Umbilical cord (tissue), 2 donors: ENCODE measurements at places on chromosomes 1 and 21. TPM values are rescaled to one million over a fixed set of nuclear protein-coding genes. Genes with fewer than 3 reads are reported as not detected.

The FCGR3A gene
- total RNA-seq = 26.2 TPM

The PIAS3 gene
- 10.6 TPM for total RNA-seq

The ADORA1 gene
- 5.8 TPM for total RNA-seq

DNA sequence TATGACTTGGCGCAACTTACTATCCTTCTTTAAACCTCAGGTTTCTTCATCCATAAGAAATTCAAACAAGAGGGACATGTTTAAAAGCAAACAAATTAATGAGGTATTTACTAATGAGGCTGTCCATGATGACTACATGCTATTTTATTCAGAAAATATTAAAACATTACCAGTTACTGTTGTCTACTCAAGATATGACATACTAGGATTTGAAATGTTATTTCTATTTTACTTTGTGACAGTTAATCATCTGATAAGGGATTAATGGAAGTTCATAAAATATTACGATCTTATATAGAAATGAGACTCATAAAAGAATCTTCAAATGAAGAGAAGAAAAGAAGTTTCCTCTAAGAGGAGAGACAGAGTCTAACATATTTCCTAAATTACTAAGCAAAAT is 80.1 kb downstream of the SPATA6 start:
- no peak for DNase-seq

GRCh38 chr1:161082996-161083747 is 6.2 kb downstream of the NECTIN4 start:
- DNase-seq = peak; percentile 84

The SLAMF9 gene
- 1.9 TPM for total RNA-seq

DNA sequence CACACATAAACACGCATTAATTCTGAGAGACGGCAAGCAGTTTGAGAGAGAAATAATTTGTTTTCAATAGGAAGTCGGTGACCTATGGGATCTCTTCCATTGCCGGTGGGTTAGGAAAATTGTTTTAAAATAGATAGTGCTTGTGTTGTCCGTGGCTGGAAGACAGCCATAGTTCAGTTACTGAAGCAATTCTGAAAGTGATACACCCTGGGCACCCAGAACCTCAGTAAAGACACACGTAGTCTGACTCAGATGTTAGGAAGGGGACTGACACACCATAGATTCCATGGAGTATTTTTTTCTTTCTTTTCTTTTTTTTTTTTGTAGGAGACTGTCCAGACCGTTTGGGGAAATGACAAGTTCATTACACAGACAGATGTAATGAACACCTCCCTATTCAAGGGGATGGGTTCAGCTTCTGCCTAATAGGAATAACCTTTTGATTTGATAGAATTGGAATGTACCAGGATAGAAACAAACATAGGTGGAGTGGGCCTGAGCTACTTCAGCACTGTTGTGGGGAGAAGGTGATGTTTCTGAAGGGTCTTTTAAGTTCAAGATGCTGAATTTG is 1.6 kb downstream of the C1orf21 start:
- peak; percentile 66 for DNase-seq

DNA sequence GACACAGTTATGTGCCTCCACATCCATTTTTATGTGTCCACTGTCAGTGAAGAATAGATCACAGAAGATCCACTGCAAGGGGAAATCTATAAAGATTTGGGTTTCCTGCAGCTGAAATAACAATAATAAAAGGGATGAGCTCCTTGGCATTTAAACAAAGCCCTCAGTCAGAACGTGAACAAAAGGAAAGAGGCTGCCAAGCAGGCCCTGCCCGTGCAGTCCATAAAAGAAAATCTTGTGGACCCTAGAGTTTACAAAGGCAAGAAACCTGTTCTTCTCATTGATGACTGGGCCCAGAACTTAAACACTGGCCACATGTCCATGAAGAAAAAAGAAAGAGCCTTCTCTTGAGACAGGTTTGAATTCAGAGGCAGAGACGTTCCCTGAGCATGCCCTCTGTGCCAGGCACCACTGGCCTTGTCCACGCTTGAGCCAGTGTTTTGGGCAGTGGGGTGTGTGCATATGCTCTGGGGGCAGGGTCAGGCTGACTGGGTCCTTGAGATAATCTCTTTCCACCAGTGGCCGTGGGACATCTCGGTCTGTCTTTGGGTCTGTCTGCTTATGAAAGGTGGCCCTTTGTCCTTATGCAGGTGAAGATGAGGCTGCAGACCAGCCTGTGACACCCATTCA is 142.7 kb downstream of the HIVEP3 start:
- DNase-seq = no peak

DNA sequence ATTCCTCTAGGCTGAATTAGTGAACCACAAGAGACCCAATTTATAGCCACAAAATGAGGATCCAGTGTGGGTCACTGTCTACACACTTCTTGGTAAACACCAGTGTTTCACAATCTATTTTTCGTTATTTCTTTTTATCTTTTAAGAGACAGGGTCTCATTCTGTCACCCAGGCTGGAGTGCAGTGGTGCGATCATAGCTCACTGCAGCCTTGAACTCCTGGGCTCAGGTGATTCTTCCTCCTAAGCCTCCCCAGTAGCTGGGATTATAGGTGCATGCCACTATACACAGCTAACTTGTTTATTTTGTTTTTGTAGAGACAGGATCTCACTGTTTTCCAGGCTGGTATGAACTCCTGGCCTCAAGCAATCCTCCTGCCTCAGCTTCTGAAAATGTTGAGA is 29.3 kb upstream of the SLC45A3 start:
- no peak for DNase-seq
